ENCODE measurements at places on chromosomes 1 and 21.

- no peak for DNase-seq
Observed at GRCh38 chr1:157844089-157844830, 2.7 kb upstream of the CD5L start.

DNA sequence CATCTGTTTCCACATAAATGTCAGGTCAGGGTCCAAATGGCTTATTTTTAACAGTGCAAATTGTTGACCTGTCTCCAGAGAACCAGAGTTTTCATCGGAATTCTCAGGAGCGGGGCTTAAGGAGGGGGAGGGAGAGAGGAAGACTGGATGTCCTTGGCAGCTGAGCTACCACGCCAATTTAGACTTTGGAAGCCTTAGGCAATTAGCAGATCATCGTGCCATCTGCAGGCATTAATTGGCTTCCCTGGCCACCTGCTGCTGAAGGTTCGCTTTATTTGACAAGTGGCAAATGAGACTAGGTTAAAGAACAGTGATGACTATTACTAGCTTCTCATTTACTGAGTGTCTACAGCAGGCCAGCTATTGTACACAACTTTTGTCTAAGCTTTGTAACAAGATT lies 43.7 kb downstream of the HLX start:
- DNase-seq: no peak

DNA sequence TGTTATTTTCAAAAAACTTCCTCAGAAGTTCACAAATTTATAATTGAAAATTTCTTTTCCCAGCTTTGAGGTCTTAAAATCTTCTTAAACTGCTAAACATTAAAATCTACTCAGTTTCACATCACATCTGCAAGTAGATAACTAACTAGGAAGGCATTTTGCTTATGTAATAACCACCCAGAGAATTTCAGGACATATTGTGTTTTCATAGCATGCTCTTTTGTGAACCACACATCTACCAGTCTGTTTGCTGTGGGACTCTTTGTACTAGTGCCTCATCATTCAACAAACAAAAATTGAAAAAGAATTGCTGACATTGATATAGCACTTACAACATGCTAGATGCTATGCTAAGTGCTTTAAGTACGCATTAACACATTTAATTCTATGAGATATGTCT lies 31.6 kb upstream of the C1orf146 start:
- no peak for DNase-seq

GRCh38 chr1:147223740-147224615 lies 1.2 kb downstream of the FMO5 start:
- no peak for DNase-seq

- DNase-seq: no peak
Observed at GRCh38 chr1:85607126-85607920, 26.8 kb downstream of the CCN1 start.

DNA sequence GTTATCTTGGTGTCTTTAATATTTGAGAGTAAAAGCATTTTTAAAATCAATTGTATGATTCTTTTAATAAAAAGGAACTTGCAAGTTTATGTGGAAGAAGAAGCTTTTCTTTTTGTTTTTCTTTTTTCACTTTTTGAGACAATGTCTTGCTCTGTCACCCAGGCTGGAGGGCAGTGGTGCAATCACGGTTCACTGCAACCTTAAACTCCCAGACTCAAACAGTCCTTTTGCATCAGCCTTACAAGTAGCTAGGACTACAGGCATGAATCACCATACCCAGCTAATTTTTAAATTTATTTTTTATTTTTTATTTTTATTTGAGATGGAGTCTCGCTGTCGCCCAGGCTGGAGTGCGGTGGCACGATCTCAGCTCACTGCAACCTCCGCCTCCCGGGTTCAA lies 34.1 kb downstream of the CMPK1 start:
- no peak for DNase-seq

DNA sequence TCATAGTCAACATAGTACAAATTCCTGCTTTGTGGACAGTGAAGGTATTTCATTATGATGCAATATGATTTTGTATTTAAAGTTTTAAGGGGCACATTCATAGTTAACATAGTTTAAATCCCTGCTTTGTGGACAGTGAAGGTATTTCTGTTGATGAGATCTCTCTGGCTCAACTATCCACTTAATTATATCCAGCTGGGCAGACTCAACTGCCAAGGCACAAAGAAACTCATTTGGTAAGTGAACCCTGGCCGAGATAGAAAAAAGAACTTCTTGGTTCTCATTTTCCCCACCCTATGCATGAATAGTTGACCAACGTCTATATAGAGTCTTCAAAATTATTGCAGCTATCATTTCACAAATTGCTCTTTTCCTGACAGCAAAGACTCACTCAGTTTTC lies 1194.6 kb downstream of the NCAM2 start:
- no peak for DNase-seq

GRCh38 chr1:116538544-116538943 lies 32.3 kb downstream of the CD58 start:
- DNase-seq: no peak

- DNase-seq: no peak
Observed at GRCh38 chr1:226181996-226182714, 4.4 kb downstream of the ACBD3 start.

DNA sequence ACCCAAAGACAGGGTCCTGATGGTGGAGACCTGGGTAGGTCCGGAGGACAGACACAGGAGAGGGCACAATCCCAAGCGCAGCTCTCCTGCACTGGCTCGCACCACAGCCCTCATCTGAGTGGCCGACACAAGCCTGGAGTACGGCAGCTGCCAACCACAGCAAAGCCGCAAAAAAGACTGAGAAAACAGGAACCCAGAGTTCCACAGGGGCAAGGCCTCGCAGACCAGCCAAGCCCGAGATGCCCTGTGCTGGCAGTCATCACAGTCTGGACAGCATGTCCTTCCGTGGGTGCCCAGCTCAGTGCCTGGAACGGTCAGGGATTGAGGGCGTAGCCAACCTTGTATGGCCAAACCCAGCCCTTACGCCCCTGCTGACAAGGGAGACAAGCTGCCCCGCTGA lies 11.4 kb downstream of the ZBTB48 start:
- DNase-seq: no peak

GRCh38 chr1:18572022-18572880 lies 58.4 kb upstream of the PAX7 start:
- DNase-seq: no peak

GRCh38 chr21:40324389-40324788 lies 457.2 kb downstream of the PCP4 start:
- DNase-seq: no peak

GRCh38 chr1:149916193-149916897 lies 1.3 kb downstream of the SV2A start:
- no peak for DNase-seq

DNA sequence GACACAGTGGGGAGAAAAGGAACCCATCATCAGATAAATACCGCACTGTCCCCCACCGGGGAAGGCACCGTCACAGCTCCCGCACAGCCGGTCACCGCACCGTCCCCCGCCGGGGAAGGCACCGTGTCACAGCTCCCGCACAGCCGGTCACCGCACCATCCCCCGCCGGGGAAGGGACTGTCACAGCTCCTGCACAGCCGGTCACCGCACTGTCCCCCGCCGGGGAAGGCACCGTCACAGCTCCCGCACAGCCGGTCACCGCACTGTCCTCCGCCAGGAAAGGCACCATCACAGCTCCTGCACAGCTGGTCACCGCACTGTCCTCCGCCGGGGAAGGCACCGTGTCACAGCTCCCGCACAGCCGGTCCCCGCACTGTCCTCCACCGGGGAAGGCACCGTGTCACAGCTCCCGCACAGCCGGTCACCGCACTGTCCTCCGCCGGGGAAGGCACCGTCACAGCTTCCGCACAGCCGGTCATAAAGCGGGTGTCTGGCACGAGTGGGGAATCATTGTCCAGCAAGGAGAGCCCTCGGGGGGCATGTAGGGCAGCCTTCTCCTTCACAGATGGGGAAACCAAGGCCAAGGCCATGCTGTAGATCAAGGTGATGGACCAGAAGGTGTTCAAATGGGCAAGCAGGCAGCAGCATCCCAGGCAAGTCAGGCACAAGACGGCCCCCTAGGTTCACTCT lies 280.1 kb downstream of the NPHP4 start:
- DNase-seq: no peak

DNA sequence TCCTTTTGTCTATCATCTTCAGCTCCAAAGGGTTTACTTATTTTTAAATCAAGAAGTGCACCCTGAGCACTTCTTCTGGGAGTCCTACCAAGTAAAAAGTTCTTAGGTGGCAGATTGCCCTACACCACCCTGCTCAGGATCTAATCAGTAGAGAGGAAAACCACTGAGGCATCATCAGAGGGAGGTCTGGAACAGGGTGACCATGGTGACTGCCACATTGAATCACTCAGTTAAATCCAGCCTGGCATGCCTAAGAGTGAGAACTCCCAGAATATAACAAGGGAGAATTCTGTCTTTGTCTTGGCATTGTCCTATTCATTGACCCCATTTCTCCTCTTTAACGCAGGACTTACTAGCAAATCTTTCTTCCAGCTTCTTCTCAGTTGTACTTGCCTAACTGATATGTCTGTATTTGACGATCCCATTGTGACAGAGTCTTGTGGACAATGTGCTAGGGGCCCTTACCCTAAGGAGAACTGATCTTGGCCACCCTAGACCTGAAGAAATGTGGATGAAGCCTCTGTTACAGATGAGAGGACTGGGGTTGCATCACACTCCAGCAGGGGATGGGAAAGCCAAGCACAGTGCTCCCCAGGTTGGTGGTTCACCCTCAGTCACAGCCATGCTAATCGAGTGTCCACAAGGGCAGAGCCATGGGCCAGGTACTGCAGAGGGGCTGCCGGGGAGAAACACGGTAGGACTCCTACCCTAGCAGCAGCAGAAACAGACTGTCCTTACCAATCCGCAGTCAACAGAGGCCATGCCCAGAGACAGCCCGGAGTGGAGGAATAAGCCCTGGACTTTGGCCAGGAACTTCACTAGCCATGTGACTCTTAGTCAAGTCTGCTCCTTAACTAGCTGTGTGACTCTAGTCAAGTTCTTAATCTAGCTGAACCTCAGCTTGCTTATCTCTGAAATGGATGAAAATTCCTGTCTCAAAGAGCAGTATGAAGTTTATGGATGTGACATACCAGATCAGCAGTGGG lies 15.4 kb downstream of the PKP1 start:
- no peak for DNase-seq

- no peak for DNase-seq
Observed at GRCh38 chr1:115729756-115730155, 38.8 kb downstream of the CASQ2 start.

GRCh38 chr1:3717041-3717714 lies 35.1 kb upstream of the CCDC27 start:
- no peak for DNase-seq

- DNase-seq: no peak
Observed at GRCh38 chr1:99956755-99957154, 13.0 kb upstream of the SLC35A3 start.

DNA sequence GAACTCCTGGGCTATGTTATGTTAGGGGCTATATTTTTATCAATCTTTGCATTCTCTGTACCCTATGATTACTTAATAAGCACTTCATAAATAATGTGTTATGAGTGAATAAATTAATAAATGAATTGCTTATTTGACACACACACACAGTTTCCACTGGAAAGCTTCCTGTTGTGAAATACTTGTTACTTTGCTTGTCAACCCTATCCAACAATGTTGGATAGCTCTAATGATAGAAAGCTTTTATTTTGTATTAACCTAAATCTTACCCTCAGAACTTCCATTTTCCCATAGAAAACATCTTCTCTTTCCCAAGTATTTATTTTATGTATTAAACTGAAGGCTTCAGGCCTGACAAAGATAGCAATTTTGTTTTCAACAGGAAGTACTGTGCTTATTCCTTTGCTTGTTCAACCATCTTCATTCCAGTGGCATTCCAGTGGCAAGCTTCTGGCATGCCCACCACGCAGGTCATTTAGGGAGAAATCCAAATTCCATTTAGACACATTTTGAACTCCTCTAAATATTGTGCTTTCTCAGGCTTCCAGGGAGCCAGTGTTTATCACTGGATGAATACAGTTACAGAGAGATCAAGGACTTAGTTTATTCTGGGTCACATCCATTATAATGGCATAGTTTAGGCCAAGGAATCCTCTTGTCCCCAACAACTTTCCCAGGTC lies 134.4 kb downstream of the TGFB2 start:
- DNase-seq: no peak

DNA sequence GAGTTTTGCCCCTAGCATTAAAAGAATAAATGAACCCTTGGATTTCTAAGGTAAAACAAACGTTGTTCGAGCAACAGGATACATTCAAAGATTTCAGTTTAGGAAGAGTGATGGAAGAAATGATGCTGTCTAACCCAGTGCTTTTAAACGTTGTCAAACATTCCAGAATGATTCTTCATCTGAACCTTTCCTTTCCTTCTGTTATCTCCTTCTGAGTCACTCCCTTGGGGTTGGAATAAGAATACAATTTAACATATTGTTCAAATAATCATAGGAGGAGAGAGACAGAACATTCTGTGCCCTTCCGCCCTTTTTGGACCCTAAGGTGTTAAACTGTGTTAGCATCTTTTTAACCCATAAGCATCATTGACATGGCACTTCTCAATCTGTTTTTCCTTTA lies 61.1 kb upstream of the RCOR3 start:
- DNase-seq: no peak

DNA sequence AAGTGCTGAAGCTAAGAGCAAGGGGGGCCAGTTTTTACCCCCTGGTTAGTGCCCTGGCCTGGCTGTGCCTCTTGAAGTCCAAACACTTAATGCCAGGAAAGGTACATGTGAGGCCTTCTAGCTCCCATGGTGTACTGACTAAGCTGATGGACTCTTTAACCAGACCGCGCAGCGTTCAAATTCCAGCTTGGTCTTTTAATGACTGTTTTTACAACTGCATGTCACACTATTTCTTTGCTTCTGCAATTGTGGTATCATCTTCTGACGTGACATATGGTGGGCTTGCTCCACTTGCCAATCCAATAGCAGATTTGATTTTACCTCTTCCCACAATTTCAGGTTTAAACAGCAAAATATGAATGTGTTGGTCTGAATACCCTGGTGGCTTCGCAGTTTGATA lies 197.3 kb downstream of the HUNK start:
- no peak for DNase-seq

- DNase-seq: peak; percentile 4
Observed at GRCh38 chr1:42945164-42945563, 13.5 kb downstream of the SLC2A1 start.

- DNase-seq: no peak
Observed at GRCh38 chr1:21262293-21263051, 27.8 kb downstream of the ECE1 start.

- no peak for DNase-seq
Observed at GRCh38 chr1:244192325-244192724, 141.2 kb downstream of the ZBTB18 start.

DNA sequence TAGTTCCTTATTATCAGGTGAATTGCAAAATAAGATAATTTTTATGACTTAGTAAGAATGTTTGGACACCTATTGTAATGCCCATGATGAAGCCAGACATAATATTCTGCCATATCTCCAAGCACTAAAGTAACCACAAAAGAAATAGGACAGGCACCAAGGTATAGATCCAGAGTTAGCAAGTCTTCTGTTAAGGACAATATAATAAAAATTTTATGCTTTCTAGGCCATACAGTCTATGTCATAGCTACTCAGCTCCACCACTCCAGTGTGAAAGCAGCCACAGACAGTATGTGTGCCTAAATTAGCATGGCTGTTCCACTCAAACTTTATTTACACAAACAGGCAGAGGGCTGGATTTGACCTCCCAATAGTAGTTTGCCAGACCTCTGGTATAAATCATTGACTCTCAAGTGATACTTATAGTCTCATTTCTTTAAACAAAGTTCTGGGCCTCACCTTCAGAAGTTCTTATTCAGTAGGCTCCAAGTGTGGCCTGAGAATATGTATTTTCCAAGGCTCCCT lies 88.3 kb downstream of the SCMH1 start:
- DNase-seq: no peak

GRCh38 chr1:63173161-63173560 lies 149.2 kb upstream of the FOXD3 start:
- no peak for DNase-seq

Measured in stimulated activated naive CD8-positive, alpha-beta T cell treated with anti-CD3 and anti-CD28 coated beads, Interleukin-15, Interleukin-2, amounts not matched to agents 100 U/mL and 50 U/mL, for 24 hours (primary cell).